ENCODE measurements at places on chromosomes 4 and X.
A peak's percentile ranks its signal among the peaks of the same experiment; 100 is the strongest.

- DNase-seq = peak; percentile 2
Observed at GRCh38 chr4:34046580-34046979, 2197.7 kb downstream of the ARAP2 start.

- DNase-seq = no peak
Observed at GRCh38 chr4:1375761-1376322, 28.8 kb downstream of the UVSSA start.

DNA sequence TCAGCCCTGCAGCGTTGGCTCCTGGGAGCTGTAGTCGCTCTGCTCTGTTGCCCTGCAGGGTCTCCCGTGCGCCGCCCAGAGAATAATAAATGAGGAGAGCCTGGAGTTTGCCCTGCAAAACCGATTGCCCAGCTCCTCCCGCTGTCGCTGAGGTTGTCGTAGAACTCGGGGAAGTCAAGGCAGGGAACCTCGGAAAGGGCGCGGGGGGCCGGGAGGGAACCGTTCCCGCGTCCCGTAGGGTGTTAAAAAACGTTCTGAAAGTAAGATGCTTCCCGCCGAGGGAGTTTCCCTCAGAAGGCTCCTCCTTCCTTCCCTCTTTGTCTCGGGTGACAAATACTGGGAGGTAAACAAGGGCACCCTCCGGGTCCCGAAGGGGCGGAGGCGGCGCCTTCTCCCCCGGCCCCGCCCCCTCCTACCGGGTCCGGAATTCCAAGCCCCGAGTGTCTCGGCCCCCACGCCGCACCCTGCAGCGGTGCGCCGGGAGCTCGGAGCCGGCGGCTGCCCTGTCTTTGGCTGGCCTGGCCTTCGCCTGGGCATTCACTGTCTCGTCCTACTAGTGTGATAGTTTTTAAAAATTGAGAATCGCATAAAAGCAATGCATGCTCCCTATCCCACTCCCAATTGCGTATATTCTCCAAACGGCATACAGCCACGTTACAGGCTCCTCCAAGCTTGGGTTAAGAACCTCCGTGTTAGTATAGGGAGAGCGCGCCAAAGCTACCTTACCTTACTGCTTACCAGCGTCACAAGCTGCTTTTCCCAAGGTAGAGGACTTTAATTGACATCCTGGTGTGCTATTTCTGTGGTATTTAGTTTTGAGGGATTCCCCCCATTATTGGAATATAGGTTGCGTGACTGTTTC, 964 bp upstream of the HMGB2 start:
- DNase-seq = peak; percentile 92

DNA sequence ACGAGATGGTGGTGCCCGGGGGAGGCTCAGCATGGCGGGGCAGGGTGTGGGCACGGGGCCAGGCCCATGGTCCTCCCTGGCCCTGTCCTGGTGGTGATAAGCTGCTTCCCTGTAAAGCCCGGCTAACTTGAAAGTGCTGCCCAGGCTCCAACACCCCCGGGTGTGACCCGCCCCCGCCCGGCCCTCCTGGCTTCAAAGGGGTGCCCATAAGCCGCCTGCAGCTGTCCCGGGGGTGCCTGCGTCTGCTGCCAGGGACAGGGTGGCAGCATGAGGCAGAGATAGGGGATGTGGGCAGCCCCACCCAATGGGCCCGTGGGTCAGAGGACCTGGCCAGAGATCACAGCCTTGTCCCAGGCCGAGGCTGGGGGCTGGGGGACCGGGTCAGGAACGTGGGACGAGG, 18.1 kb downstream of the FGFRL1 start:
- DNase-seq = peak; percentile 47

DNA sequence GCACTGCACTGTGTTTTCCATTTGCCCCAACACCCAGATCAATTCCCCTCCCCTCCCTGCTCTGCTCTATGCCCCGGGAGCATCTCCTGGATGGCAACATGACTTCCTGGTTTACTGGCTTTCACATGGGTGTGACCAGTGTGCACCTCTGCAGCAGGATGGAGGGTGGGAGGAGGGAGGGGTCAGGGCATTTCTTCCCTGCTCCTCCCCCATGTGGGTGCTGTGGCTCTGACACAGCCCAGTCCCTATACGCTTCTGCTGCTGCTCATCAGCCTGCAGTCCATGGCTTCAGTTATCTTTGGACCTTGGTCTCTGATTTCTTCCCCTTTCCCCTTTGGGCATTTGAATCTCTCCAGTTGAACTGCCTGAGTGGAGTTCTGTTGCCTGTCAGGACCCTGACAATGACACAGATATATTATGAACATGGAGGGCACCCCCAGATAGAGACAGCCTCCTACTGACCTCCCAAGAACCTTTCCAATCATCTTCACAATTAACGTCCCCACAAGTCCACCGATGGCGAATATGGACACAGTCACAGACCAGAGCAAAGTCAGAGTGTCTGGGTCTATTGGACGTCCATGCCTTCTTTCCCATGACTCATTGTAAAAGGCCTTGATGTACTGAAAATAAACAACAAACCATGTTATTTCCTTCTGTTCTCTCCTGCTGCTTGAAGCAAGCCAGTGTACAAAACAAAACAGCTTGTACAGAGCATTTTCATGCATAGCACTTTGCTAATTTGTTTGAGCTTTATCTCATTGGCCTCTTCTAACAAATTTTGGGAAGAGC, 24.8 kb downstream of the SLC2A9 start:
- no peak for DNase-seq

DNA sequence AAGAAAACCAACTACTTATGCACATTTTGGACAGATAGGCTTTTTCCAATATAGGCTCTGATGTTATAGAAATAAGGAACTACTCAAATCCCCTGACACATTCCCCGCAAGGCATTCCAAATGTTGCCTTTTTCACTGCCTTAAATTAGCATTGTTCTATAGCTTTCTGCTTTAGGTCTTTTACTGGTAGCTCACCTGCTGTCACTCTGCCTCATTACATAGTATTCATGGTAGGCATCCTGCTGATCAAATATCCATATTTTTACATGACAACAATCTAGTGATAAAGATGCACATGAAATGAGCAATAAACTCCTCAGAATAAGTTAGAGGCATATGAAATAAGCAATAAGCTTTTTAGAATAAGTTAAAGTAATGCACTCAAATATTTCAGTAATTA, 542.7 kb downstream of the FAM133A start:
- DNase-seq = no peak

- no peak for DNase-seq
Observed at GRCh38 chr4:67885762-67886161, 2.0 kb upstream of the TMPRSS11D start.

DNA sequence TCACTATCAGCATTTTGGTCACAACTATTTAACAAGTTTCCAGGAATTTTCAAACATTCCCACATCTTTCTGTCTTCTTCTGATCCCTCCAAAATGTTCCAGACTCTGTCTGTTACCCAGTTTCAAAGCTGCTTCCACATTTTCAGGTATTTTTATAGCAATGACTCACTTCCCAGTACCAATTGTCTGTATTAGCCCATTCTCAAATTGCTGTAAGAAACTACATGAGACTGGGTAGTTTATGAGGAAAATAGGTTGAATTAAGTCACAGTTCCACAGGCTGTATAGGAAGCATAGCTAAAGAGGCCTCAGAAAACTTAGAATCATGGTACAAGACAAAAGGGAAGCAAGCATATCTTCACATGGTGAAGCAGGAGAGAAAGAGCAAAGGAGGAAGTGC, 475.0 kb upstream of the PCDH7 start:
- DNase-seq = no peak

GRCh38 chr4:153890761-153891160, 101.9 kb upstream of the SFRP2 start:
- no peak for DNase-seq

- no peak for DNase-seq
Observed at GRCh38 chr4:123497340-123497739, 100.7 kb downstream of the SPRY1 start.

GRCh38 chr4:174349156-174349555, 65.4 kb downstream of the CEP44 start:
- no peak for DNase-seq

DNA sequence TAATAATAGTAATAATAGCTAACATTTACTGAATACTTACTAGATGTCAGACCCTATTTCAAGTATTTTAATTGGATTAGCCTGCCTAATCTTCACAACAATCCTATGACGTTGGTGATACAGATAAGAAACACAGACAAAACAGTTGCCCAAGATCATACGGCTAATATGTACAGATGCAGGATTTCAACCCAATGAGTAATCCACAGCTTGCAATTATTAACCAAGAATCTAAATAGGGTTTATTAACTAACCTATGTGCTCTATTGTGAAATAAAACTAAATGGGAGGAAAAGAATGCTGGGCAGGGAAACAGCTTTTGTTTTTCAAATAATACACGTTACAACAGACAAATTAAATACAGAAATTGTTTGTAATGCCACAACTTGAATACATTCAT, 23.4 kb downstream of the FBXO8 start:
- peak; percentile 50 for DNase-seq

- DNase-seq = peak; percentile 54
Observed at GRCh38 chr4:82201805-82202641, 171.8 kb downstream of the HNRNPD start.

DNA sequence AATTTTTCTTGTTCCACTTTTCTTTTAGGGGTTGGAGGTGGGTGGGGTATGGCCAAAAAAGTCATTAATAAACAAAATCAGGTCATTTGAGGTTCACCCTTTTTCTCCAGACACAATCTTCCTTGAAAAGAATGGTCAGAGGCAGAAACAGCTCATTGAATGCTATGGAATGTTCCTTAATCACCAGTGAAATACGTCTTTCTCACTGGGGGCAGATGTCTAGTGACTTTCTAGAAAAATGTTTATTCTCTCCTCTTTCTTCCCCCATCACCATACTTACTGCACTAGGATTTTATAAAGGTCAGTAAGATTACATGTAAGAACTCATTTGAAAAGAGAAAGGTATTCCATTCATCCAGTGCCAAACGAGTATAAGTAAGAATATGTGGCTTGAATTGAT, 44.5 kb downstream of the MGST2 start:
- DNase-seq = no peak

DNA sequence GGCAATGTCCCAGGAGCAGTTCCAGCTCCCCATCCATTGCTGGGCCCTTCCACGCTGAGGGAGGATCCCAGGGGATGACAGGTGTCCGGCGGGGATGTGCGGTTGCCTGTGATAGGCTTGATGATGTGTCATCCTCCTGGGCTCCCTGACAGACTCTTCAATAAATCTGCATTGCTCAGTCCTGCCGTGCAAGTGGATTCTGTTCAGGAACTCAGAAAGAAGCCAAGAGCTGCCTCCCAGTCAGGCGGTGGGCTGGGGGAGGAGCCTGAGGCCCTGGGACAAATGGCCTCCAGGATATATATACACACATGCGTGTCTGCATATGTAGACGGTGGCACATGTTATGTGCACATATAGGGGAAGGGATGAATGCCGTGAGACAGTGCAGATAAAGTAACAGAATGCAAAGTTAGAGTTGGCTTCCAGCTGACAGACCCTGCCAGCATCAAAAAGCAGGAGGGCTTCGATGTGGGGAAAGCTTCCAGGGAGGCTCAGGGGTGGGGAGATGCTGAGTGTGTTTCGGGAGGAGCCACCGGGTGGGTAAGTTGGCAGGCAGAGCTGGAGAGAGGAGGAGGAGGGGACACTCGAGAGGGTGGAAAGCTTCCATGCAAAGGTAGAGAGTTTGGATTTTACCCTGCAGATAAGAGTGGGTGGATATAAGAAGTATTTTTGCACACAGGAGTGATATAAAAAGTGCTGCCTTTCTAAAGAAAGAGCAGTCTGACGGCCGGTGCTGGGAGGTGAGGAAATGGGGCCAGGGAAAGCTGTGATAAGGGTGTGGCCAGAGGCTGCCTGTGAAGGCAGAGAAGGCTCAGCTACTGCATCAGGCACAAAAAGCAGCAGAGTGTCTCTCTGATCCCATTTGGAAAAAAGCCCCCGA, 28.5 kb upstream of the CRMP1 start:
- DNase-seq = no peak

DNA sequence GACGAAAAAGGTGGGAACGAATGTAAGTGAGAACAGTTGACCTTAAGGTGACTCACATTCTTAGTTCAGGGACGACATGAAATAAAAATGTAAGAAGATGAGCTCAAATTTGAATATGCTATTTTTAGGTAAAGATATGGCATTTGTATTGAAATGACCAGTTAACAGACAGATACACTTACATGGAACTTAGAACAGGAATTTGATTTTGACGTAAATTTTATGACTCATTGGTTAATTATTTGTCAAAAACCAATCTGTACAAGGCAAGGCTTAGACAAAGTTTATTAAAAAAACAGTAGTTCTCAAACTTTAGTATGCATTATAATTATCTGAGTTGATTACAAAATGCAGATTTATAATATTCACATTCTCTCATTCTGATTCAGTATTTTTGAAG, 469.4 kb downstream of the CFAP47 start:
- DNase-seq = no peak

DNA sequence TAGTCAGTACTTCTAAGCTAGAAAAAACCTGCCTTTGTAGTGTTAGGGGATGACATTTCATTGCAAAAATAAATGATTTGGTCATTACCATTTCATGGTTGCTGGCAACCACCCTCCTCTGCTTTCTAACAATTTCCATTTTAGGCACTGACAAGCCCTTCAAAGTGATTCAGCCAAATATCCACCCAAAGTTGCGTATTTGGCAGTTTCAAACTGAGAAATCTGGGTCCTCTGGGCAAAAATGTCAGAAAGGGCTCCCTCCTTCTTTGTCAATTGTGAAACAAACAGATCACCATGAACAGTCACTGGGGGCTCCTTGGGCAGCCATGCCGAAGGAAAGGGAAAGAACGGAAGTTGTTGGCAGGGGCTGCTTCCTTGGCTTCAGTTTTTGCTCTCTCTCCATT, 33.0 kb downstream of the PLAC1 start:
- DNase-seq = no peak

- peak; percentile 48 for DNase-seq
Observed at GRCh38 chr4:16480011-16480410, 253.7 kb upstream of the TAPT1 start.

DNA sequence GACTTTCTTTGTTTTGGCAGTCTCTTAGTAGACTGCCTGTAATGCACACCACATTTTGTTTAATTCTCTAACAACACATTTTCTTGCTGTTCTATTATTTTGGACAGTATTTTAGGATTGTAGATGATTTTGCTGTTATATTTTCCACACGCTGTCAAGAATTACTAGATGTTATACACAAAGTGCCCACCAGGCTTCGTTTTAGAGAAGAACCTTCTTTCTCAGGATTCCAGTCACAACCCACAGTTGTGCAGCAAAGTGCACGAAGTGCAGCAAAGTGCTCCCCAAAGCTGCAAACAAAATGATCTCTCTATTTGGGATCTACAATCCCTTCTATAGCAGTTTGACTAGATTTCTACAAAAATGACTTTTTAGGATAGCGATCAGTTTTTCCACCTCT, 2.4 kb downstream of the ZNF141 start:
- no peak for DNase-seq

- DNase-seq = peak; percentile 6
Observed at GRCh38 chrX:85503258-85504158, 124.0 kb upstream of the POF1B start.

Data from stomach (tissue), 19 donors.